ENCODE measurements at places on chromosomes 4 and X. TPM values are rescaled to one million over a fixed set of nuclear protein-coding genes. Genes with fewer than 3 reads are reported as not detected.

GPRASP3 gene
- total RNA-seq = 12.0 TPM

OCRL gene
- 22.5 TPM for total RNA-seq

UGT2B11 gene
- not detected for total RNA-seq

FRG2 gene
- total RNA-seq = not detected

ADAD1 gene
- total RNA-seq = not detected

IL1RAPL1 gene
- total RNA-seq = 11.5 TPM

DIAPH2 gene
- total RNA-seq = 22.2 TPM

NUDT10 gene
- total RNA-seq = 6.3 TPM

GABRA4 gene
- total RNA-seq = not detected

DGAT2L6 gene
- total RNA-seq = not detected

VCX2 gene
- not detected for total RNA-seq

FHDC1 gene
- total RNA-seq = 0.25 TPM

DCHS2 gene
- 0.11 TPM for total RNA-seq

RHOH gene
- total RNA-seq = not detected

ERAS gene
- not detected for total RNA-seq
